Aorta (tissue), 5 donors: ENCODE measurements at places on chromosomes 11 and 22. TPM values are rescaled to one million over a fixed set of nuclear protein-coding genes. Genes with fewer than 3 reads are reported as not detected.

DNA sequence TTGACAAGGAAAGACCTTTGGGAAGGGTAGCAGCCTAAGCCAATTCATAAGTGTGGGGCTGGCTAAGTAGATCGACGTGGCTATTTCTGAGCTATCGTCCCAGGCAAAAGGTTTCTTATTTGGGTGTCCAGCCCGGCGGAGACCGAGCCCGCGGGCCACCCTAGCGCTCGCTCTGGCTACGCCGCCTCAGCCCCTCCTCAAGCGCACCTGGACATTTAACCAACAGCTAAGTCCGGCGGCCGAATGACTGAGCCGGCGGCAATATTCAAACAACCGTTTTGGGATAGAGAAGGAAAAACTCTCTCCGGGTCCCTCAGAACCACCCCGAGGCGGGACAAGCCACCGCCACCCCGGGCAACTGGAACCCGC, 457 bp downstream of the RNF141 start:
- DNase-seq = no peak

DNA sequence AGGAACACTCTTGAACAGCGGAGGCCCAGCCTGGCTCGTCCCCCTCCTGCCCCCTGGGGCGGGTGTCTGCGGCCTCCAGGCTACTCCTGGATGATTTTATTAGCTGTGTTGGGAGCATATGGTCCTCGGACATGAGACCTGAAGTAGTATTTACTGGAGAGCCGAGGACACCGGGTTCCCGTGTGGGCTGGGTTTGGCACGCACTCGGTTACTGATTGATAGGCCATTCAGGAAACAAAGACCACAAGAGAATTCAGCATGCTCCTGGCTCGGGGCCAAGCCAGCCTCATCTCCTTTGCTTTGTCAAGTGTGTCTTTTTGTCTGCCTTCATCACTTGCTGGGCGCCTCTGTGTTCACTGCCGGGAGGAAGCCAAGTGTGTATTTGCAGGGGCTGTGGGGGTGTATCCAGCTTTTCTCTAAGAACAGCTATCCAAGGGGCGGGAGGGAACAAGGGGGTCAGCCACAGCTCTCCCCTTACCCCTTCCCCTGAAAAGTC, 9.7 kb downstream of the FXYD2 start:
- peak; percentile 85 for DNase-seq

GRCh38 chr11:29051935-29052334, 943.7 kb downstream of the METTL15 start:
- DNase-seq = no peak

GRCh38 chr11:31417357-31417756, 47.7 kb downstream of the DNAJC24 start:
- no peak for DNase-seq

DNA sequence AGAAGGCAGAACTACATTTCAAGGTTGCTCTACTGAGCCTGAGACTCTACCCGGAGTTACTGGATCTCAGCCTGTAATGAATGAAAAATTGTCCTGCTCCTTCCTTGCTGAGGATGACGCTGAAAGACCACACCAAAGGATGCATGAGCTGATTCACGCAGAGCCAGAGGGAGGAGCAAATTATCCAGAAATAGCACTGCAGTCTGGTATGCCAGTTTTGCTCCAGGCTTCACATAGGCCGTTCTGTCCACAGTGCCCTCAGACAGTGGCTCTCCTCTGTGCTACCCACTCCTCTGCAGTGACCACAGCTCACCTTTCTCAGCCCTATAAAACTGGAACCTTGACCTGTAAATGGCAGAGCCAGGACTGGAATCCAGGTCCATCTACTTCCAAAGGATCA, 79.3 kb upstream of the GALNT18 start:
- no peak for DNase-seq

DNA sequence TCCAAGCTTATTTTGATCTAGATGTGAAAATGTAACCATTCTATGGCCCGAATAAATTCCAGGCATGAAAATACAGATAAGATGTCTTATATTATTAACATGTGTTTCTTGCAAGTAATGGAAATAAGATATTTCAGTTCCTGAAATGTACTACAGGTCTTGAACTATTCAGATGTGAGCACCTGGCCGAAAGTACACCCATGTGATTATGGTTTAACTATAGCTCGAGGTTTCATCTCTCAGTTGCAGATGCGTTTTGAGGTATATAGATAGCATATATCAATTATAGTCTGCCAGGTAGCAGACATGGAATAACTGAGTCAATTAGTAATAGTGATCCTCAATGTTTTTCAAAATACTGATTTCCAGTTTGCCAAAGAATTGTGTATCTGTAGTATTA, 68.3 kb downstream of the DDIAS start:
- DNase-seq = no peak

Gene OR2AT4
- not detected for total RNA-seq
